ENCODE measurements at places on chromosomes 1 and 21.

GRCh38 chr1:3998086-3998485 is 98.0 kb upstream of the C1orf174 start:
- DNase-seq: no peak

GRCh38 chr1:32361674-32362473 is 411 bp downstream of the FAM229A start:
- DNase-seq: peak; percentile 26

DNA sequence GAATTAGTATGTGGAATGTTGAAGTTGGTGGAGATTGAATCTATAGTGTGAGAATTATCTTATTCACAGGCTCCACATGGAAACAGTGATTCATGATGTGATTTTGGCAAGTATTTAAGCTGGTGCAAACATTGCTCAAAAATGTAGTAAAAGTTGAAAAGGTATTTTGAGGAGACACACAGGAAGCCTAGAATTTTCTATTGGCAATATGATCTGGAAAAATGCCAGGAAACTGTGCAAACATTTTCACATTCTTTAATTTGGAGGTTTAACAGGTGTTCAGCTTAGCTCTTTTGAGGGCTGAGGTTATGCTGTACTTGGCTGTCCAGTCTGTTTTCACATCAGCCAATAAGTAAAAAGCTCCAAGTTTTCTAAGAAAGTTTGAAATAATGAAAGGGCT is 327.3 kb downstream of the RWDD3 start:
- DNase-seq: no peak

DNA sequence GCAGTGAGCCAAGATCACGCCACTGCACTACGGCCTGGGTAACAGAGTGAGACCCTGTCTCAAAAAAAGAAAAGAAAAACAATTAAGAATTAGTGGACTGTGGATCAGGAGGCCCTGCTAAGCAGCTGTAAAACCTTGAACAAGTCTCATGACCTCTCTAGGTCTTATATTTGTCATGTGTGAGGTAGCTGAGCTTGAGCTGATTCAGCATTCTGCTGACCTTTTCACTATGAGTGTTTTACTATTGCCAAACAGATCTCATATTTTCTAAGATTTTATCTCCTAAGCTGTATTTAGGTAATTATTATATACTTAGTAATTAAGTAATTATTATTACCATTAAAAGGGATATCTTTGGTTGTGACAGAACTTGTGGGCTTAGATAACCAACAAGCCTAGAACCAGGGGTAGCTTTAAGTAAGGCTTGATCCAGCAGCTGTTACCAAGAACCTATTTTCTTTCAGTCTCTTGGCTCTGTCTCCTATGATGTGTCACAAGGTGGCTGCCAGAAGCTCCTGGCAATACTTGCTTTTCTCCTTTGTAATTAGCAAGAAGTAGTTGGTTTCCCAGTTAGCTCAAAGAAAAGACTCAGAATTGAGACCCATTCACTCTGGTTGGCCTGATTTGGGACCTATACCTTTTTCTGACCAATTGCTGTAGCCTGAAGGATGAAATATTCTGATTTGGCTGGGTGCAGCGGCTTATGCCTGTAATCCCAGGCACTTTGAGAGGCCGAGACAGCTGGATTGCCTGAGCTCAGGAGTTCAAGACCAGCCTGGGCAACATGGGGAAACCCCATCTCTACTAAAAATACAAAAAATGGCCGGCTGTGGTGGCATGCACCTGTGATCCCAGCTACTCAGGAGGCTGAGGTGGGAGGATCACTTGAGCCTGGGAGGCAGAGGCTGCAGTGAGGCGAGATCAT is 8.5 kb upstream of the ZC3H12A start:
- DNase-seq: no peak

DNA sequence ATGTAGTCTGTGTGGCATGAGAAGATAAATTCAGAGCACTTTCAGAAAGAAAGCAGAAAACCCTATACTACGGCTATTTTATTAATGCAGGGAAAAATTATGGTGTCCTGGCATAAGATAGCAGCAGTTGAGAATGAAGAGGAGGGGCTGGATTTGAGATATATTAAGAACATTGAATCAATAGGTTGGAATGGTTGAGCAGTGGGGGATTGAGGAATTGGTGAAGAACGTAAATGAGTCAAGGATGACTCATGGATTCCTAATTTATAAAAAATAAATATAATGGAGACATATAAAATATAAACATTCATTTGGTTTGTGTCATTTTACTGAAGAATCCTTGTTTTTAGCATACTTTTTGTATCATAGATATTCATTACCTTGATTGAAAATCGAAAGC is 234.3 kb upstream of the ADAMTS5 start:
- no peak for DNase-seq

DNA sequence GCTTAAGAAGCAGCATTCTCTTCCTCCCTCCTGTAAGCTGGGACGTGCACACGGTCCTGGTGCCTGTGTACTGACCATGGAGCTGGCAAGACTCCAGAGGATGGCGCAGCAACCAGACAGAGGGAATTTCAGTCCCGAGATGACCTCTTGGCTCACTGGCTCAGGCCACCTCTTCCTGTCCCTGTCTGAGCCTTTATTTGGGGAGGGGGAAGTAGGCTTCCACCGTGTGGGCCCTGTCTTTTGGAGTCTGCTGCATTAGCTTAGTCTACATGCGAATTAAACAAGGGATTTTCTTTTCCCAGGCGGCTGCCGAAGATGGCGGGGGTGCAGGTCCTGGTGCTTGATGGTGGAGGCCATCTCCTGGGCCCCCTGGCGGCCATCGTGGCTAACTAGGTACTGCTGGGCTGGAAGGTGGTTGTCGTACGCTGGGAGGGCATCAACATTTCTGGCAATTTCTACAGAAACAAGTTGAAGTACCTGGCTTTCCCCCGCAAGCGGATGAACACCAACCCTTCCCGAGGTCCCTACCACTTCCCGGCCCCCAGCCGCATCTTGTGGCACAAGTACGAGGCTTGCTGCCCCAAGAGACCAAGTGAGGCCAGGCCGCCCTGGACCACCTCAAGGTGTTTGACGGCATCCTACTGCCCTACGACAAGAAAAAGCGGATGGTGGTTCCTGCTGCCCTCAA is 10.2 kb downstream of the IL24 start:
- DNase-seq: no peak

DNA sequence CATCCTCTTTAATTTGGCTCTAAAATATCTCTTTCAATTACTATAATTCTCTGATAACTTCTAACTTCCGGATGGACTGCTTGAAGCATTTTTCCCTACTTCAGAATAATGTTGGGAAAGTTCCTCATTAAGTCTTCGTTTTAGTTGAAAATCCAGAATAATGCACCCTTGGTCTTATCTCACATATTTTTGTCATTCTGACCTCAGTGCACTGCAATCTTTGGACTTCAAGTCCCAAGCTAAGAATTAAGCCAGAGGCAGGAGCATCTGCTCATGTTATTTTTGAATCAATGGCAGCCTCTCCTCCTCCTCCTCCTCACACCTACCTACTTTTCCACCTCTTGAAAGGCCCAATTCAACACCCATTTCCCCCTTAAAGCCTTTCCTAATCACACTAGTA is 169.8 kb downstream of the CYYR1 start:
- no peak for DNase-seq

- DNase-seq: no peak
Measured at GRCh38 chr1:180221462-180221861, 8.6 kb upstream of the LHX4 start.

DNA sequence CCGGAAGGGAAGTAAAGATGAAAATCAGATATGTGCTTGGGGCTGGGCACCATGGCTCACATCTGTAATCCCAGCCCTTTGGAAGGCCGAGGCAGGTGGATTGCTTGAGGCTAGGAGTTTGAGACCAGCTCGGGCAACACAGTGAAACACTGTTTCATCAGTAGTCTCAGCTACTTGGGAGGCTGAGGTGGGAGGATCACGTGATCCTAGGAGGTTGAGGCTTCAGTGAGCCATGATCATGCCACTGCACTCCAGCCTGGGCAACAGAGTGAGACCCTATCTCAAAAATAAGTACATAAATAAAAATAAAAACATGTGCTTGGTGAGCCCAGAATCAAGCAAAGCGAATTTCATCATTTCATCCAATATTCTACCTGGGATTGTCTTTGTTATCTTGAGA is 23.3 kb upstream of the PCP4 start:
- no peak for DNase-seq

DNA sequence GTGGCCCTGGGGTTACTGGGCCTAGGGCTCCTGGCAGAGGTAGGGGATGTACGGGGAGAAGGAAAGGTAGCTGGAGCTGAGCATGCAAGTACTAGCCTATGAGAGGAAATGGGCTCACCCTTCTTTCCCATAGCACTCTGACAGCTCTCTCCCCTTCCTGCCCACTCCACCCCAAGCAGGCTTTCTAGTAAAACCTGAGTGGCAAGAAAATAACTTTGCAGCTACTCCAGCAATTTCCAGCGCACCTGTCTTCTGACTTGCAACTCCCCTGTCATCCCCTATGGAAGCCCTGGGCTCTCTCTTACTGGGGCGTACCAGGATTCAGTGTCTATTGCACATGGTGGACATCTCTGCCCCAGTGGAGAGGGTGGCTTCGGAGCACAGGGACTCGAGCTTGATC is 6.7 kb upstream of the IVL start:
- DNase-seq: no peak

GRCh38 chr1:80929868-80930508 is 870.7 kb upstream of the ADGRL2 start:
- no peak for DNase-seq

- no peak for DNase-seq
Measured at GRCh38 chr1:70042090-70042731, 163.2 kb downstream of the LRRC40 start.

DNA sequence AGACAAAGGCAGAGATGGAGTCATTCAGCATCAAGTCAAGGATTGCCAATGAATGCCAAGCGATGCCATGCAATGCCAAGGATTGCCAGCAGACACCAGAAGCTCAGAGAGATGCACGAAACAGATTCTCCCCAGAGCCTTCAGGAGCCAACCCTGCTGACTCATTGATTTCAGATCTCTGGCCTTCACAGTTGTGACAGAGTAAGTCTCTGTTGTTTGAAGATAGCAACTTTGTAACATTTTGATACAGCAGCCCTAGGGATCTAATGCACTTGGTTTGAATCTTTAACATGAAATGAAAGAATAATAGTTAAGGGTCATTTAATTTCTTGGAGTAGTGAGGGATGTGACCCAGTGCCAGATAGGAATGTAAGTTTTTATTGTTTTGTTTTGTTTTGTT is 287.4 kb upstream of the RUNX1 start:
- DNase-seq: no peak

DNA sequence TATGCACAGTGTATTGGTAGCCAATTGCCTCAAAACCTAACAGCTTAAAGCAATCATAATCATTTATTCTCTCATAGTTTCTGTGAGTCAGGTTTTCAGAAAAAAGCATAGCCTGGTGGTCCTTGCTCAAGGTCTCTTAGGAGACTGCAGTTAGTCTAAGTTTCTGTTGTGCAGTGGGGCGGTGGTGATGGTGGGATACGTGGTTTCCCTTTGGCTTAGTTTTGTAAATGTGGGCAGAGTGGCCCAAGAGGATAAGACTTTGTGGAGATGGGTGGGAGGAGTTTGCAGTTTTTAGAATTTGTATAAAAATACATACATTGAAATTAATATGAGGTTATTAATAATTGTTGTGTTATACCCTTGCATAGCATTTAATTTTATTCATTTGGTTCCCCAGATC is 68.6 kb downstream of the NOS1AP start:
- DNase-seq: no peak

- no peak for DNase-seq
Measured at GRCh38 chr1:88877382-88877825, 14.0 kb downstream of the GTF2B start.

- DNase-seq: peak; percentile 28
Measured at GRCh38 chr1:202805886-202806844, 2.1 kb downstream of the KDM5B start.

- DNase-seq: no peak
Measured at GRCh38 chr1:159705251-159705903, 9.0 kb downstream of the CRP start.

- DNase-seq: peak; percentile 45
Measured at GRCh38 chr1:151993084-151993733, 450 bp downstream of the S100A10 start.

GRCh38 chr1:154931940-154932487 is 4.5 kb downstream of the PMVK start:
- DNase-seq: no peak

DNA sequence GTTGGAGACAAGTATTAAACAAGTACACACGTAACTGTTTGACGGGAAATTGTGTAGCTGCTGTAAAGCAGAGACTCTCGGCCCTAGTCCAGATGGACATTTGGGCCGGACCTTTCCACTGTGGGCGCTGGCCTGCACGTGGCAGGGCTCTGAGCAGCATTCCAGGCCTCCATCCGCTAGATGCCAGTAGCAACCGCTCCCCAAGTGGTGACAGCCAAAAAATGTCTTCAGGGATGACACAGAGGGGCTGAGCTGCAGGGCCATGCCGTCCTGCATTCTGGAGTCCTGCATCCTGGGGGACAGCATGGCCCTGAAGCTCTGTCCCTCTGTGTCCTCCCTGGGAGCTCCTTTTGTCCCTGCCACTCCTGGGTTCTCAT is 24.8 kb downstream of the A3GALT2 start:
- DNase-seq: no peak

- no peak for DNase-seq
Measured at GRCh38 chr1:205066141-205066818, 18.0 kb downstream of the TMEM81 start.

DNA sequence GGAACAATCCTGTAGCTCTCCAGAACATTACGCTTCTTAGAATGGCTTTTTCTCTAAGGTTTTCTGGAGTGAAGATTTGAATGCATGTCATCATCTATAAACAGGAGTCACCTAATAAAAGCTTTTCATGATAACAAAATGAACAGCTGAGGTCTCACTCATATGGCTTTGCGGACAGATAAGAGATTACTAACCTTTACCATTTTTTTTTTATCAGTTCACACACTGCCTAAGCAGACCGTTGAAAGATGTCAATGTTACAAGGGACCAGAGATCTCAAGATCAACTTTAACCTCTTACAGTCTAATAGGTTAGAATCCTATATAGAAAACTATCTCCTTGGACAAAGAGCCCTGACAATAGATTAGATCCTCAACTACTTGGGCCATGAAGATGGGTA is 41.4 kb downstream of the SCMH1 start:
- DNase-seq: no peak

DNA sequence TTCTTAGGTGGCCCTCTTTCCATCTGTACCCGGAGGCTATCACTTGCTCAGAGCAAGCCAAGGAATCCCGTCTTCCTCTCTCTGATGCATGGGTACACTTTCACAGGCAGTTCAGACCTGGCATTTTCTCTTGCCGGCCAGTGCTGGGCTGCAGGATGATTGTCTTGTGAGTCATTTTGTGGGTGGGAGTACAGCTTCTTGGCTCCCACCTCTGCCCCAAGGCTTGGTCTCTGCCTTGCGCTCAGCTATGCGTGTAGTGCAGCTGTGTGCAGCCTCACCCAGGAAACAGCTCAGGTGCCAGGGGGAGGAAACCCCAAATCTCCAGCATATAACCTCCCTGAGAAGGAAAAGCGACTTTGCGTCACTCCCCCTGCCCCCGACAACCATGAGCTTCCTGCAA is 3.9 kb upstream of the AJAP1 start:
- DNase-seq: no peak

- DNase-seq: no peak
Measured at GRCh38 chr21:29075706-29076466, 2.4 kb upstream of the CCT8 start.

GRCh38 chr1:164780863-164781262 is 221.9 kb downstream of the PBX1 start:
- no peak for DNase-seq
